Effector CD4-positive, alpha-beta T cell (primary cell): ENCODE measurements at places on chromosomes 7 and 10.
A peak's percentile ranks its signal among the peaks of the same experiment; 100 is the strongest.

DNA sequence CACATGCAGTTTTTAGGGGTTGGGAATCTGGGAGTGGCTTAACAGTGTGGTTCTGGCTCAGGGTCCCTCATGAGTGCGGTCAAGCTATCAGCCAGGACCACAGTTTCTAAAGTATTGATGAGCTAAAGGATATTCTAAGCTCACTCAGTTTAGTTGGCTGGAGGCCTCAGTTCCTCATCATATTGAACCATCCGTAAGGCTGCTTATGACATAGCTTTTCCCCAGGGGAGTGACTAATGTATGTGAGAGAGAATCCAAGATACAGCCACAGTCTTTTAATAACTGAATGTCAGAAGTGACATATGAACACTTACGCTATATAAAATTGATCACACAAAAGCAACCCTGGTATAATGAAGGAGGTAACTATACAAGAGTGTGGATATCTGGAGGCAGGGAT is 245.3 kb downstream of the POLR1F start:
- DNase-seq = no peak

GRCh38 chr7:44451123-44451522 is 39.3 kb downstream of the NUDCD3 start:
- DNase-seq = no peak

DNA sequence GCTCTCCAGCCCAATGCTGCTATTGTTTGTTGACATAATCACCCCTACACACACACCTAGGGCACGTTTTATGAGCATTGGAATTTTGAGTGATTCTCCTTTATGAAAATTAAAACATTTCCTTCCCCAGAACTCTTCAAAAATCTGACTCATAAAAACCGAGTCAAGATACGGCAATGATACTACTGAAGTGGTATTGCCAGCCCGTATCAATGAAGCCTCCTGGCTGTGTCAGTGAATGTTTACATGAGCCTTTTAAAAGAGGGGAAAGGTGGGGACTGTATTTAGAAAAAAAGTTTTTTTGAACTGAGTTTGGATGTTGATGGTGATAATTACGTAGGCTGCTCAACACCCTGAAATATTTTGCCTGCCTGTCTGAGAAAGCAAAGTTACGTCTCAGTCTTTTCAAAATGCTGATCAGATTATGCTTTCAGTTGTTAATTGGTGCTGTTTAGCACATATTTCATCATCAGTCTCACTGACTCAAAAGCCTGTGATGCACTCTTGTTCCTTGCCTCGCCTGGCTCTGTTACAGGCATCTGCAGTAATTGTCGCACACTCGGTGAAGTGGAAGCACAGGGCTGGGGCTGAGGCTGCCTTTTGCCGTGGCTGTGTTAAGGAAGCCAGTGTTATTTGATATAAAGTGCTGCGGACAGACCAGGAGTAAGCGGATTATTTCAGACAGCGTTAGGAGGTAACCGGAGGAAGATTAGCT is 157.4 kb upstream of the TCF7L2 start:
- DNase-seq = no peak

- no peak for DNase-seq
Observed at GRCh38 chr10:31757831-31758230, 170.8 kb downstream of the ARHGAP12 start.

DNA sequence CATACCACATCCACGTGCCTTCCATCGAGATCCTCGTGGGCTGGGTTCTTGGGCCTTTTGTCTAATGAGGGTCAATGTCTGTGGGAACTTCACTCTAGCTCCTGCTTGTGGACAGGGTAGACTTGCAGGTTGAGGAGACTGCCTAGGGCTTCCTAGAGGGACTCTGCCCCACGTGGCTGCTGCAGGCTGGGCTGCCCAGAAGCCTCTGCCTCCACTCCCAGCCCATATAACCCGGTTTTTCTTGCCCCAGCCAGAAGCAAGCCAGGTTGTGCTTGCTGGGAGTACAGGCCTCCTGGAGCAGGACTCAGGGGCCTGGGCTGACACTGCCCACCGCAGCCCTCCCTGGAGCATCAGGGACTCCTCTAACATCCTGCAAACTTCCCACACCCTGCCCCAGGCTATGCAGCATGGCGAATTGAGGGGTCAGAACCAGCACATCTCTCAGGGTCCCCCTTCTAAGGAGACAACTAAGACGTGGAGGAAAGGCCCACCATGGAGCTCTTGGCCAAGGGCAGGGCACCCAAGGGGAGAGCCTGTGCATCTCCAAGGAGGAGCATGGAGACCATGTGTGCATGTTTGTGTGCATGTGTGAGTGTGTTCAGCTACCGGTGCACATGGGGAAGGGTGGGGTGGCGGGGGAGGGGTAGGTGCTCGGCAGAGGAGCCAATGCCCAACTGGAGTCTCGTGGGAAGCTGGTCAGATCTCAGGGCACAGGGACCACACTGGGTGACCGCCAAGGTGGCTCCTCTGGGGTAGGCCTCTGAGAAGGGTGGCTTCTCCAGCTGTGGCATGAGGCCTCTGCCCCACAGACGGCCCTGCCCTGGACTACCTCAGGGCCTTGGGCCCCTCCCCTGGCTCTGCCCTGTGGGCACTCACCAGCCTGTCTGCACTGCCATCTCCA is 62.6 kb downstream of the RASGEF1A start:
- DNase-seq = no peak

DNA sequence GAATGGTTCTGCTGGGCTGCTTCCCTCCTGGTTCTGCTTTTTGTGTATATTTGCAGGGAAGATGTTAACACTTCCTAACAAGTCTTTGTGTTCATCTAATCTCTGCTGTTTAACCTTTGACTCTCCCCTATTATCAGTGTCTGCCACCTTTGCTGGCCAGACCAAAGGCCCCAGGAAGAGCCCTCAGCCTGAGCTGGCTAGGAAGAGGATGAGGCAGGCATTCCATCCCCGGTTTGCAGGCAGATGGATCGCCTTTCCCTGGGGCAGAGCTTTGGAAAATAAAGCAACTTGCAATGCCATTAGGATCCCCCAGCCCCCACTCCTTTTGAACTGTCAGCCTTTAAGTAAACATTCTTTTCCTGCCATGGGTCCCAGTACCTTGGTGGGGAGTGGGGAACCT is 19.0 kb downstream of the DPCD start:
- DNase-seq = no peak

DNA sequence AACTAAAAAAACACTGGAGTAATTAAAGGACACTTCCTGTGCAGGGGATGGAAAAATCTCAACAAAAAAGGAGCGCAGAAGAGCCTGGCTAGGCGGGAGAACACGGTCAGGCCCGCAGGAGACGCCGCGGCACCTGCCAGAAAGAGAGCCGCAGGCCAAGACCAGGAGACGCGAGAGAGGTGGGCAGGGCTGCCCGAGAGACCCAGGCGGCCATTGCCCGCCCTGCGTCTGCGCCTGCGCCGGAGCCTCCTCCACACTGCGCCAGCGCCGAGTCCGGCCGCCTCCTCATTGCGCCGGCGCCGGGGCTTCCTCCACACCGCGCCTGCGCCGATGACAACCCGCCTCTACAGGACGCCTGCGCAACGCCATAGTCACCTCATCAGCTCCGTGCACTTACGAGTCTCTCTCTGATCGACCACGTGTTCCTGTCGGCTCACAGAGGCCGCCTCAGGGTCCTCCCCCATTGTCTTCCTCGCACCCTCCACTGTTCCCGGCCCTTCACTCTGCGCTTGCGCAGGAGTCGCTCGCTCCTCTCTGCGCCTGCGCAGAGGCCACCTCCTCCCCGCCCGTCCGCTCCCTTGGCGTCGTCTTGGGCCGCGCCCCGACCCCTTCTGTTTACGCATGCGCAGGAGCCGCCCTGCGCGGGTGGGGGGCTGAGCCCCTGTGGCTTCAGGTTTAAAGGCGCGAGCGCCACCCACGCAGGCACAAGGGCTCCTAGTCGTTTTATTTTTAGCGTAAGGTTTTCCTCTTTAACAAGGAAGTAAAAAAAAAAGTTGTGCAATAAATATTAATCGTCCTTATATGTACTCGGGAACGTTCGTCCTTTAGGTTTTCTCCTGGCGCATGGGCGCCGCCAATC is 43.2 kb upstream of the FAM20C start:
- DNase-seq = peak; percentile 94

DNA sequence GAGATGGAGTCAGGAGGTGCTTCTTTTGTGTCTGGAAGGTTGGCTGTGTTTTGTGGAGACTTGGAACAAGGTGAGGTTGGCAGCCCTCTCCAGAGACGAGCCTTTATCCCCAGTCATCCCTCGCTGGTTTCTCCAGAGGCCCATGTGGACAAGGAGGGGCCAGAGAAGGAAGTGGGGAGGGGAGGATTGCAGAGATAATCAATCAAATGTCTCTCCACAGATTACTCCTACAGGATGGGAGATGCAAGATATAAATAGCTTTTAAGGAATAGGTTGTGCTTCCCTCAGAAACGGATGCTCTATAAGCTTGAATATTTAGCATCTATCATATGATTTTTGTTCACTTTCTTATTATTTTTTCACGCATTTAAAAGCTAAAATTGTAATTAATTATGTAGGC is 70.4 kb upstream of the VWDE start:
- no peak for DNase-seq

DNA sequence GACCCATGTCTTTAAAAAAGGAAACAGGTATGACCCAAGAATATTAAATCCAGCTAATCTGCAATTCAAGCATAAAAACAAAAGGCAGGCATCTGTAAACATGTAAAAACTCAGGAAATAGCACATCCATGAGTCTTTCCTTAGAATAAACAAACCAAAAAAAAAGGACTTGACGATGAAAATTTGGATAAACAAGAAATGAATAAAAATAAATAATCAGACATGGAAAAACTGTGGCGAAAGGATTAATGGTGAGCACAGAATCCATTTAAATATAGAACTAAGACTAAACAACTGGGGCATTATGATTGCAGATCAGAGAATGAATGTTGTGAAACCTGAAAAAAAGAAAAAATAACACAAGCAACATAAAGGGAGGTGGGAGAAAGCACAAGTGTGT is 170.1 kb downstream of the DOCK4 start:
- no peak for DNase-seq

- DNase-seq = no peak
Observed at GRCh38 chr10:88038268-88038667, 174.8 kb downstream of the PTEN start.

DNA sequence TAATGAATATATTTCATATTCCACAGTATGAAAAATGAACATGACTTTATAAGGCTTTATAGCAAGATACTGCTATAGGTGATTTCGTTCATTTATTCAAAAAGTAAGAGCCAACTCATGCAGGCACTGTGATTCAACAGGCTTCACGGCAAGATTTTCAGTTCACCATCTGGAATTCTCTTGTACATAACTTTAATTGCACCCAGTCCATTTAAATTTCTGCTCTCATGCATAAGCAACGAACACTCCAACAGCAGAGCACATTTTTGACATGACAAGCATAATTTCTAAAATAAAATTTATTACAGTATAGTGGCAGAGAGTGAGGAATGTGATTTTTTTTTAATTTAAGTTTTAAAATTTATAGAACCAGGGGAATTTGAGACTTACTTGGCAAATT is 436.1 kb downstream of the PHTF2 start:
- no peak for DNase-seq

DNA sequence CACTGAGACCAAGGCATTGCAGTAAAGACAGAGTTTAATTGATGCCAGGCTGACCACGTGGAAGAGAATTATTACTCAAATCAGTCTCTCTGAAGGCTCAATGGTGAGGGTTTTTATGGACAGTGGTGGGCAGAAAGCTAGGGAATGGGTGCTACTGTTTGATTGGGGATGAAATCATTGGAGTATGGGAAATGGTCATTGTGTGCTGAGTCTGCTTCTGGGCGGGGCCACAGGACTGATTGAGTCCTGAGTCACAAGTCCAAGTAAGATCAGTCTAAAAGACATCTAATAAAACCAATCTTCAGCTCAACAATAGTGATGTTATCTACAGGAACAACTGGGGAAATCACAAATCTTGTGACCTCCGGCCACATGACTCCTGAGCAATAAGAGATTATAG is 868.4 kb downstream of the SORCS3 start:
- DNase-seq = no peak

GRCh38 chr7:56105508-56105907 is 768 bp downstream of the CHCHD2 start:
- DNase-seq = peak; percentile 7

- no peak for DNase-seq
Observed at GRCh38 chr7:19284596-19285300, 139.5 kb upstream of the FERD3L start.

DNA sequence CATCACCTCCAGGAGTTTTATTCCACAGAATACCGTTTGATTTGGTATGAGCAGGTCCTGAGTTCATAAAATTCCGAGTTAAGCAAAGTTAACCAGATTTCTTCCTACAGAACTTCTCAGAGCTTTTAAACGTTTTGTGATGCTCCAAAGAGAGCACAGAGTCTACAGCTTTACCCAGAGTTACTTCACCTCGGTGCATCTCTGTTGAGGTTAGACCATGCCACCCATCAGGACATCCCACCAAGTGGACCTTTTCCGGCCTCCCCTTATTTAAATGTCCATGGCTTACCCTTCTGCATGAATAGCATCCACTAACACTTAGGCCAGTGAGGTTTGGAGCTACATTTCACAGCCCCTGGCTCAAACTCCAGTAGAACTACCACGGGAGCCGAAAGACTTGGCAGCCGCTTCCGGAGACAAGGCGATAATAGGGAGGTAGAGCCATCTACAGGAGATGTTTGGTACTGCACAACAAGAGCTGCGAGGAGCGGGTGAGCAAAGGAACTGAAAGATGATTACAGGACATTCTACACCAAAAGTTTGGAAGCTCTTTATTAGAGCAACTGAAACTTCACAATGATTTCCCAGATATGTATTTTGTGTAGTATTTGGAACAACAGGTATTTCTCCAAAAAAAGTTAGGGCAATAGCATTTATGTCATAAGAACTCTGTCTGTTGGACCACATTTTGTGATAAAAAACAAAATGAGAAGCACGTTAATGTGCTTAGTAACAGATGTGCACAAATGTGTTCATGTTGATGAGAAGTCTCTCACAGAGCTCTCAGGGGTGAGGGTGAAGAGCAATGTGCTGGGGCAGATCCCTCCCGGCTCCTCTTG is 174.7 kb downstream of the HERPUD2 start:
- DNase-seq = peak; percentile 21

- DNase-seq = no peak
Observed at GRCh38 chr10:33661580-33662336, 327.3 kb upstream of the NRP1 start.

GRCh38 chr10:18418541-18419215 is 232.7 kb downstream of the NSUN6 start:
- no peak for DNase-seq

- DNase-seq = no peak
Observed at GRCh38 chr10:103276896-103277712, at the start of gene INA. INA (plus strand) TSS chr10:103277138; CDS start chr10:103277212, 74 bp downstream.

DNA sequence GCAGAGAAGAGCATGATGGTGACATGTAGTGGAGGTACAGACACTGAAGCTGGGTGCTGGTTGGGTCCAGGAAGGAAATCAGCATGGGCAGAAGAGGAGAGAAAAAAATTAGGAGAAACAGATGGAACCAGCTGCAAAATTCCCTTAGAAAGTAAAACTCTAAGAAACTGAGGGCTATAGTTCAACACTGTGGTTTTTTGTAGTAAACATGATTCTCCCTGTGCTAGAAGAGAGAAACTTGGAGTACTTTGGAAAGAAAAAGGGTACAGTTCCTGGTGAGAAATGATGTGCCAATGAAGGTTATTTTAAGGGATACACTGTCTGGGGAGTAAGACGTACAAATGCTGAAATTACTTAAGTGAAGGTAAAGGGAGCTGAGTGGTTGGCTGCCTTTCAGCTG is 181.5 kb upstream of the HPS1 start:
- DNase-seq = no peak
